ENCODE measurements at places on chromosomes 6 and 20.

DNA sequence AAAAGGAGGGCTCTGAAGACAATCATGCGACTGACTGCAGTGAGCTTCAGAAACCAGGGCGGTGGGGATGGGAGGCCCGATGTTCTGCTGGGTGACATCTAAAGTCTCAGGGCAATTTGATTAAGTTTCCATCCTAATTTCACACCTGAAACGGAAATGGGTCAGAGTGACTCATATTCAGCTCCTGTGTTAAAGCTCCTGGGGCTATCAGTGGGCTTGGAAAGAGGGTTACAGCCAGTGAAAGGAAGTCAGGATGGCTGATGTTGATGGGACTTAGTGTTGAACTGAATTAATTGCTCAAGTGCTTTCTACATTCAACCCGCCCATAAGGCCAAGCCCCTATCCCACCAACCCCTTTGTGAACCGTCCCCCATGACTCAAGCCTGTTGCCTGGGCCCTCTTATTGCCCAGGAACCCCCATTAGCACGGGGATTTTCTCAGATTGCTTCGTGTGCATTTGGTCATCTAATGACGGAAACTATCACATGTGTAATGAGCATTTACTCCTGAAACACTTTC lies 47.1 kb upstream of the TBC1D7 start:
- DNase-seq, result no peak

- DNase-seq, result no peak
These were observed 6.6 kb downstream of the GMPR start for GRCh38 chr6:16244869-16245451.

DNA sequence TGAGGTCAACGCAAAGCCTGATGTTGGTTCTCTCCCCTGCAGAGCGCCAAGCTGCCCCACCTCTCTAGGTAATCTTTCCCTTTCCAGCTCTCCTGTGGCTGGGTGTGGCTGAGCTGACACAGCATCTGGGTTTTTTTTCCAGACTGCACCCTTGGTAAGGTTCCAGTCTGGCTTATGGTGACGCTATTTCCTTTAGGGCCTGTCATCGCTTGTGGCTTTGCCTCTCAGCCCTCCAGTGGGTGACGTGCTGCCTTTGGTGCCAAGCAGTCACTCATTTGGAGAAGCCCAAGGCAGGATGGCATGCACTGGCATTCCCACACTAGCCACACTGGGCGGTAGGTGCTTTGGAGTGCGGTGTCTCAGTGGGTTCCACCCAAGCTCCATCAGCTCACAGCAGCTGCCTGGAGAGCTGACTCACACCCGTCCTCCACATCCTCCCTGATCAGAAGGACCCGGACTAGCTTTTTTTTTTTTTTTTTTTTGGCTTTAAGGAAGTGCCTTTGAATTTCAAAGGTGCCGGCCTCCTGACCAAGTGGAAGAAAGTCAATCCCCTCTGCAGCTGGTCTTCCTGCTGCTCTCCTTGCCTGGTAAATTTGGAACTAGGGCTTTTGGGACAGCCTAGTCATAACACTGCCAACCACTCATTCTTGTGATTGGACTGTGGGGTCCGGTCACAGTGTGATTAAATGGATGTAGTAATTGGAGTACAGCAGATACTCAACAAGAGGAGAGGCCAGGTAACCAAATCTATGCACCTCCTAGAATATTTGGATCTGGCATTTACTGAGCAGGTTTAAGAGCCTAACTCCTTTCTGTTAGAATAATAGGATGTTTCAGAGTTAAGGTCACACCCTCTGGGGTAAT lies 153.6 kb downstream of the CD83 start:
- DNase-seq, result no peak

- DNase-seq, result no peak
These were observed 5.4 kb downstream of the NPBWR2 start for GRCh38 chr20:64101731-64102621.

- no peak for DNase-seq
These were observed 52.2 kb upstream of the EMILIN3 start for GRCh38 chr20:41418739-41419293.

DNA sequence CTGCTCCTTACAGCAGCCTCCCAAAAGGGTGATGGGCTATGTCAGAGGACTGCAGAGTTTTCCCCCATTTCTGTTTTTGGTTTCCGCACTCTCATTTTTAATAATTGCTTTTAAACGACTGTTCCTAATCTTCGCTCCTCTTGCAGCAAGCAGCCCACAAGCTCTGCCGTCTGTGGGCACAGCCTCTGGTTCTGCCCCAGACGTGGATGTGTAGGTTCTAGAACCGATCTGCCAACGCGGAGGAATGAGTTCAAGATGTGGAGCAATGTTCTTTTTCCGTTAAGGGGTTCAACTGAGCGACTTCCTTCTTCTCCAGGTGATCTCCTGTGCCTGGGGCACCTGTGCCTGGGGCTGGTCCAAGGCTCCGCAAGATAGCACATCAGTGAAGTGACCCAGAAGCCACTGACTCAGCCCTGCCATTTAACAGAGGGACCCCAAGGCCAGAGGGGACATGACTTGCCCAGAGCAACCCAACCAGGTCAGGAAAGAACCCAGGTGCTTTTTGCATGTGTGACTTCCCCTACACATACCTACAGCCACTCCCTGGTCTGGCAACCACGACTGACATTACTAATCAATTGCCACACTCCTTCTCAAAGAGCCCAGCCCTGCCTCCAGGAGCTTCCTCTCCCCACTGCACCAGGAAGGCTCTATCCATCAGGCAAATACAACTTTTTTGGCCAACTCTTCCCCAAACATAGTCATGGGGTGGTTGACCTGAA lies 22.7 kb downstream of the PMEPA1 start:
- DNase-seq, result no peak

GRCh38 chr20:11694467-11694866 lies 223.2 kb upstream of the BTBD3 start:
- DNase-seq, result no peak

GRCh38 chr6:43173591-43174262 lies 2.7 kb downstream of the SRF start:
- DNase-seq, result no peak

- no peak for DNase-seq
These were observed 97.9 kb upstream of the MTHFD1L start for GRCh38 chr6:150767571-150768018.

- DNase-seq, result no peak
These were observed 122.8 kb downstream of the CLVS2 start for GRCh38 chr6:123118811-123119210.

Data from SK-N-MC (cell line).